Lower leg skin (tissue), 4 donors: ENCODE measurements at places on chromosomes 3 and 15. TPM values are rescaled to one million over a fixed set of nuclear protein-coding genes. Genes with fewer than 3 reads are reported as not detected.

NSMCE3 gene
- 7.2 TPM for total RNA-seq

SI gene
- not detected for total RNA-seq

PPP4R2 gene
- total RNA-seq: 30.9 TPM

LRRC49 gene
- total RNA-seq: 4.5 TPM

CASR gene
- not detected for total RNA-seq

UBE2E2 gene
- total RNA-seq: 20.0 TPM

PIERCE2 gene
- total RNA-seq: 3.2 TPM

NPHP3 gene
- 37.1 TPM for total RNA-seq

ZFAND6 gene
- total RNA-seq: 139 TPM

PCOLCE2 gene
- total RNA-seq: 10.4 TPM

TFDP2 gene
- total RNA-seq: 38.6 TPM

OR5K2 gene
- not detected for total RNA-seq

PDZRN3 gene
- total RNA-seq: 12.9 TPM

EPHB1 gene
- 14.0 TPM for total RNA-seq

TLE3 gene
- total RNA-seq: 95.7 TPM

CNTN3 gene
- 1.9 TPM for total RNA-seq

MRAS gene
- total RNA-seq: 22.2 TPM

SAMMSON gene
- not detected for total RNA-seq

FGF7 gene
- 10.2 TPM for total RNA-seq

GOLGA8M gene
- total RNA-seq: 0.13 TPM

GALNT15 gene
- total RNA-seq: 75.3 TPM

GUCA1C gene
- total RNA-seq: not detected

FGD5 gene
- 3.8 TPM for total RNA-seq

CADPS gene
- not detected for total RNA-seq

GLDN gene
- 5.0 TPM for total RNA-seq

INO80 gene
- total RNA-seq: 24.1 TPM

ANKRD63 gene
- total RNA-seq: not detected

CFAP20DC gene
- total RNA-seq: 0.37 TPM

RTP1 gene
- total RNA-seq: not detected

IGSF10 gene
- total RNA-seq: 3.3 TPM

GRAMD1C gene
- 23.0 TPM for total RNA-seq

FANCD2OS gene
- not detected for total RNA-seq

IL17RE gene
- total RNA-seq: 71.1 TPM

ANKDD1A gene
- 1.3 TPM for total RNA-seq

CHST13 gene
- total RNA-seq: not detected

WDR93 gene
- total RNA-seq: 0.12 TPM
